ENCODE measurements at places on chromosomes 12 and 14.

- DNase-seq: no peak
Observed at GRCh38 chr12:126726481-126727217, 1540.3 kb upstream of the TMEM132C start.

GRCh38 chr14:81743605-81744004 is 210.0 kb upstream of the SEL1L start:
- DNase-seq: no peak

GRCh38 chr12:119980242-119980641 is 8.8 kb upstream of the BICDL1 start:
- DNase-seq: no peak

- DNase-seq: no peak
Observed at GRCh38 chr12:65895759-65896656, 71.7 kb downstream of the HMGA2 start.

DNA sequence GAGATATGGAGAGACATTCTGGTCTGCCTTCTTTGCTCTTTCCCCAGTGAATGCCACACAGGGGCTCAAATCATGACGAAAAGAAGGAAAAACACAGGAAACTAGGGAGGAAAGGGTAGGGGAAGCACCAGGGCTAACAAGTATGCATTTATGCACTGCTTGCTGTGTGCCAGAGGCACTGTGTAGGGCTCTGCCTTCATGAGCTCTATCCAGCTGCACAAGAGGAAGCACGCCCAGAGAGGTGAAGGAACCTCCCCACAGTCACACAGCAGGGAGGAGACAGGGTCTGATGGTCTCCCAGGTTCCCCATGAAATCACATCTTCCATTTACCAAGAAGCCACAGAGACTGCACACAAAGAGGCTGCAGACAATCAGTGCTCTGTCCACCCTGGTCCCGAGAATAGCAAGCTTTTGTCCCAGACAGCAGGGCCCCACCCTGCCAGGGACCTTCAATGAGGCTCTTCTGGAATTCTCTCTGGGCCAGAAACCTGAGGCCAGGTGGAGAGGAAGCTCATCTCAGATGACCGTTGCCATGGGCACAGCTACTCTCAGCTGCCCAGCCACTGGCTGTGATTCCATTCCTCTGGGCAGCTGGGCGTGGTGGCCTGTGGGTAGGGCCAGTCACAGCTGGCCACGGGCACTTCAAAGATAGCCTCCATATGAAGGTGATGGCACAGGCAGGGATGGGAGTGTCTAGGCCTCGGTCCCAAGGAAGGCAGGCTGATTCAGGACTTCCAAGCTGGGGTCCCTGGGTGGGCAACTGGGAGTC is 7.3 kb upstream of the TRPV4 start:
- no peak for DNase-seq

- DNase-seq: no peak
Observed at GRCh38 chr12:109685574-109686447, 27.8 kb upstream of the FAM222A start.

- no peak for DNase-seq
Observed at GRCh38 chr12:44542716-44543115, 333.4 kb downstream of the NELL2 start.

DNA sequence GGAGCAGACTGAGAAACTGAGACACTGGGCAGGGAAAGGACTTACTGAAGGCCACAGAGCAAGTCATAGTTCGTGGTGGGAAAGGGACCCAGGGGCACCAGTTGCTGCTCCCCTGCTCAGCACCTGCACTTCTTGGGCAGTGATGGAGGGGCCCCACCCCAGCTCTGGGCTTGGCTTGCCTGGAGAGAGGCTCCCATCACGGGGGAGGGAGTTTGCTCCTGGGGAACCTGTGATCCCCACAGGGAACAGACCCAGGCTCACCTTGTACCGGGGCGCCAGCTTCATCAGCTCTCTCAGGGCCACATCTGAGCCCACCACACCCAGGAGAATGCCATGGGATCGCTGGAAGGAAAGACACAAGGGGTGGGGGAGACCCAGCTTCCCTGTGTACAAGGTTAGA is 39.8 kb downstream of the CACNA2D4 start:
- no peak for DNase-seq

GRCh38 chr12:59403259-59403932 is 192.4 kb upstream of the SLC16A7 start:
- DNase-seq: peak; percentile 80

GRCh38 chr12:123681605-123682004 is 10.7 kb downstream of the TCTN2 start:
- no peak for DNase-seq

DNA sequence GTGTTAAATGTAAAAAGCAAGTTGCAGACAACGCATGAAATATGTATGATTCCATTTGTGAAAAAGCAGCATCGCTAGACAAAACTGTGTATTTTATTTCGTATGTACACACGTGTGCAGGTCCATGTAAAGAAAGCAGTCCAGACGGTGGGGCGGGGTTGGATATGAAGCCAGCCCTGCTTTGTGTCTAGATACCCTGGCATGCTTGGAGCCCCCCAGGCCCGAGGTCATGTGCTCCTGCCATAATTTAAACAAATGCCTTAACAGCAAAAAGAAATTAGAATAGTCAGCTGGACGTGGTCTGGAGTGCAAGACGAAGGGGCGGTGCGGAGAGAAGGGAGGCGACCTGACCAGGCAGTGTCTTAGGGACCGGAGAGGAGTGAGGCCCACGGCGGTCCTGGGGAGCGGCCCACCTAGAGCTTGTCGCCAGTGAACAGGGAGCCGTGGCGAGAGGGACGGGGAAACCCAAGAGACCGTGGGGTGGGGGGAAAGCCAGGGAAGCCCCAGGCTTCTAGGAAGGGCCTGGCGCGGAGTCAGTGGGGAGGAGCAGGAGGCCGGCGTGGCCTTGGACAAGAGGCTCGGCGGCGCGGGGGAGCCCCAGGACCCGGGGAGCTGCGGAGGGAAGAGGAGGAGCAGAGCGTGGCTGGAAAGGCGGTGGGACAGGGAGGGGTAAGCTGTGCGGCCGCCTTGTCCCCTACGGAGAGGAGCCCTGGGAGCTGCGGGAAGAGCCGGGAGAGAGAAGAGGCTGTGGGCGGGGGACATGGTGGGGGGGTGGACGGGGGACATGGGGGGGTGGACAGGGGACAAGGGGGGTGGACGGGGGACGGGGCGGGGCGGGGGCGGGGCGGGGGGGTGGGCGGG is 118.5 kb upstream of the C14orf180 start:
- no peak for DNase-seq

- peak; percentile 42 for DNase-seq
Observed at GRCh38 chr12:127925971-127926370, 341.0 kb upstream of the TMEM132C start.

GRCh38 chr12:39897315-39897714 is 208.6 kb downstream of the SLC2A13 start:
- DNase-seq: no peak

DNA sequence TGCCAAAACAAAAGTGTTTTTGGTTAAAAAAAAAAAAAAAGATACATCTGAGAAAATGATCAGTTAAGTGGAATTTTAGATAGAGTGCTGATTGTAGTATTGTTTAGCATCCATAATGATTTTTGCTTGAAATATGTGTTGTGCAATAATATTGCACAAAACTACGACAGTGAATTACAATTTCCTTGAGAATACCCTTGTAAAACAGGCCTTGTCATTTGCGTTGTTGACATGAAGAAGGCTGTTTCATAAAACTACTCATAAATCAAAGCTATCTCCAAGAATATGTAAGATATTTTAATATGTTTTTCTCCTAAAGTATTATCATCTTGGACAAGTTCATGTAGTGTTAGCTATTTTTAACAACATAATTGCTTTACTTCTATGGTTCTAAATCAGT is 1077.0 kb downstream of the LRFN5 start:
- no peak for DNase-seq

GRCh38 chr14:77053046-77053841 is 24.7 kb upstream of the IRF2BPL start:
- peak; percentile 94 for DNase-seq

GRCh38 chr12:15834575-15834974 is 45.4 kb upstream of the EPS8 start:
- DNase-seq: no peak

- DNase-seq: no peak
Observed at GRCh38 chr14:50107850-50108249, 8.5 kb downstream of the VCPKMT start.

- DNase-seq: no peak
Observed at GRCh38 chr14:23356662-23357061, 4.0 kb upstream of the SLC22A17 start.

GRCh38 chr12:65616022-65616421 is 208.3 kb upstream of the HMGA2 start:
- no peak for DNase-seq

DNA sequence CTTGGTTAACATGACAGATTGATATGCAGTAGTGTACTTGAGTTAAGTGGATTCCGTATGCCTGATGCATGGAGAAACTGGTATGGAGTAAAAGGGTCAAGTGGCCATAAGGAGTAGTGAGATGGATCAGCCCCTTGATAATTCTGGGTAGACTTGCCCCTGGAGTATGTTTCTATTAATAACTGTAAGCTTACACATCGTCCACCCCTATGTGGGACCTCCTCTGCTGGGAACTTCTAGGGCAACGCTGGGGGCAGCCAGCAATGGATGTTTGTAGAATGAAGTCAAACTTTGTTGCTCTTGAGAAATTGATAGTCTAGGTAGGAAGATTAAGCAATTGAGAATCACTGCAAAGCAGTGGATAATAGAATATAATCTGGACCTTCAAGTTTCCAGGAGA is 3.5 kb downstream of the C12orf75 start:
- DNase-seq: no peak

- no peak for DNase-seq
Observed at GRCh38 chr12:124295431-124296058, 652 bp downstream of the RFLNA start.

GRCh38 chr12:108843187-108843586 is 14.2 kb downstream of the SSH1 start:
- no peak for DNase-seq

- DNase-seq: no peak
Observed at GRCh38 chr14:25120261-25120660, 70.3 kb upstream of the STXBP6 start.

DNA sequence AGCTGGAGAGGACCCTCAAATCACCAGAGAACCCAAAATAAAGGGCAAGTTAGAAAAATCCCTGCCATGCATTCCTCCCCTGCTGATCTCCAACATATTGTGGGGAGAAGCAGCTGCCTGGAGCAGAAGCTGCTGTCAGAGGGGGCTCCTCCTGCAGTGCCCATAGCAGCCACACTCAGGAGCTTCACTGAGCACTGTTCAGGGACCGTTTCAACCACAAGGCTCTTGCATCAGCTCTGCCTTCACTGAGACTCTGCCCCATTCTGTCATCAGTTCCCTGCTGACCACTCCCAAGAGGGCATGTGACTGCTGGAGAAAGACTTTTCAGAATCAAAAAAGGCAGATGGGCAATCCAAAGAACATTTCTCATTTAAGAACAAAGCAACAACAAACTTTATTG is 392.7 kb downstream of the GALC start:
- no peak for DNase-seq

DNA sequence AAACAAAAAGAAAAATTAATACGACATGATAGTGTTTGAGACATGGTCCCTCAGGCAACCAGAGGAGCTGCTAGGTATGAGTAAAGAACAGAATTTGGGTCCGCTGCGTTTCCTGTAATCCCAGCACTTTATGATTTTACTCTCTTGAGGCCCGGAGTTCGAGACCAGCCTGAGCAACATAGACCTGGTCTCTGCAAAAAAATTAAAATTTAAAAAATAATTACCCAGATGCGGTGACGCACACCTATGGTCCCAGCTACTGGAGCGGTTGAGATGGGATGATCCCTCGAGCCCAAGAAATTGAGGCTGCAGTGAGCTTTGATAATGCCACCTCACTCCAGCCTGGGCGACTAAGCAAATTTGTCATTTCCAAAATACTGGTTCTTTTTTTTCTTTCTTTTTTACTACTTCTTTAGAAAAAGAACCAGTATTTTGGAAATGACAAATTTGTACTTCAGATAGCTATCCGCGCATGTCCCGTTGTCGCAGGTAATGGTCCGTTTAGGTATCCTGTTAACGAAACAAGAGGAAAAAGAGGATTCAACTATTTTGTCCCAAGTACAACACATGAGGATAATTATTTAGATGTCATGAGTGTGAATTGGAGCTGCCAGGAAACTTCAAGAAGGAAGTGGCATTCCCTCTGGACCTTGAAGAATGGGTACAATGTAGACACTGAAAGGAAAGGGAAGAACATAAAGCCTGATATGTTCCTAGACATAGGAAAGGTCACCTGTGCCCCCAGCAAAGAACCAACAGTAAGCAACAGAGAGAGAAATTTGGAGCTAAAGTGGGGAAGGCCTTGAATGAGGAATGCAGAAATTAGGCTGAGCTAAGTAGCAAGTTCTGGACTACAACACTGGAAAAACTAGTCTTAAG is 1.2 kb upstream of the HECTD1 start:
- peak; percentile 81 for DNase-seq

- DNase-seq: no peak
Observed at GRCh38 chr14:71142375-71143038, 235.2 kb downstream of the PCNX1 start.
